ENCODE measurements at places on chromosomes 12 and 14.
A peak's percentile ranks its signal among the peaks of the same experiment; 100 is the strongest.

GRCh38 chr12:112130441-112130998 lies 5.2 kb downstream of the TRAFD1 start:
- no peak for DNase-seq

DNA sequence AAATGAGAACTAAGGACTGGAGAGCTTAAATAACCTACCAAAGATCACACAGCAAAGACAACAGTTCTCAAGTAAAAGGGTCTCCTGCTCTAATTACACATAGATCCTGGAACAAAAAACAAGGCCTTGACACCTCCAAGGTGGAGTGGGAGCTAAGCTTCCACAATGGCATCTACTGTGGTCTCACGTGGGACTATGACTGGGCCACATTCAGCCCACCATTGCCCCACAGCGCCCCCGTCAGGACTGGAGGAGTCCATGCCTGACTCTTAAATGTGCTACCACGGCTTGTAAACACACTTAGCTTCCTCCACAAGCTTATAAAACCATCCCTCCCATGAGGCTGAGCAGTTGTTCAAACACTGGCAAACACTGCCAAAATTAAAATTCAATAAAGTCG lies 88.5 kb downstream of the GCH1 start:
- DNase-seq: no peak

GRCh38 chr14:95508377-95508776 lies 8.1 kb downstream of the SYNE3 start:
- DNase-seq: no peak

GRCh38 chr12:56633468-56634241 lies 3.5 kb upstream of the BAZ2A start:
- no peak for DNase-seq

- DNase-seq: no peak
Observed at GRCh38 chr14:74596741-74597450, 15.1 kb downstream of the LTBP2 start.

- no peak for DNase-seq
Observed at GRCh38 chr12:125491553-125491952, 426.3 kb downstream of the AACS start.

GRCh38 chr12:132827763-132828703 lies 636 bp downstream of the GOLGA3 start:
- no peak for DNase-seq

DNA sequence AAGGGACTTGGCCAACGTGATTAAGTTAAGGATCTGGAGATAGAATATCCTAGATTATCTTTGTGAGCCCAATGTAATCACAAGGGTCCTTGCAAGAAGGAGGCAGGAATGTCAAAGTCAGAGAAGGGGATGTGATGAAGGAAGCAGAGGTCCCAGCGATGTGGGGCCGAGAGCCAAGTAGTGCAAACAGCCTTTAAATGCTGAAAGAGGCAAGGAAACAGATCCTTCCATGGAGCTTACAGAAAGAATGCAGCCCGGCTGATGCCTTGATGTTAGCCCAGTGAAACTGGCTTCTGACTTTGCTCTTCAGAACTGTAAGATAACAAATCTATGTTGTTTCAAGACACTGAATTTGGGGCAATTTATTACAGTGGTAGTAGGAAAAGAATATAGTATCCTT lies 74.9 kb downstream of the NEDD1 start:
- no peak for DNase-seq

DNA sequence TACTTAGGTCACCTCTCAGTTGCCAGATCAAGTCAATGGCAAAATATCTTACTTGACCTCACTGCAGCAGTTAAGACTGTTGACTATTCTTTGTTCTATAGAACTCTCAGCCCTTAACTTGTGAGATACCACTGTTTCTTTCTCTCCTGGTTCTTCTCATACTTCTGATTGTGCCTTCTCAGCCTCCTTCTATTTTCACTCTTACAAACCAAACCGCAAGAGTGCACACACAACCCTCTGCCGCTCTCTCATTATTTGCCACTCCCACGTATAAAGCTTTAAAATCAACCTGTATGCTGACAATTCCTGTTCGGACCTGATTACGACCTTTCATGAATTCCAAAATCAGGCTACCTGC lies 4.5 kb downstream of the E2F7 start:
- no peak for DNase-seq

GRCh38 chr14:79356040-79356439 lies 855.3 kb downstream of the DIO2 start:
- no peak for DNase-seq

GRCh38 chr12:54502485-54502884 lies 4.9 kb downstream of the NCKAP1L start:
- DNase-seq: no peak

DNA sequence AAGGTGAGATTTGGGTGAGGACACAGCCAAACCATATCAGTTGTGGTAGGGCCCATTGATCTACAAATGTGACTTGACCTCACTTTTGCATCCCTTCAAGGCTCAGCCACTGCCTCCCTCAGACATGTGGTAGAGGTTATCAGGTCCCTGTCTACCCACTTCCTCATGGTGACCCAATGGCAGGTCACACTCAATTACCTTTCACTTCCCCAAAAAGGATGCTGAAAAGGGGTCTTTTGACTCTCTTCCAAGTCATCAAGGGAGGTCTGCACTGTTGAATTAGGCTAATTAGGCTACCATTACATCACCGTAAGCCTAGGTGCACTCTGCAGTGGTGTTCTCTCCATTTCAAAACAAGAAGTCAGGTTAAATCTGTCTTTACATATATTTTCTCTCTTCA lies 22.6 kb upstream of the DRAM1 start:
- no peak for DNase-seq

GRCh38 chr14:99764222-99764706 lies 28.9 kb upstream of the EML1 start:
- DNase-seq: no peak

DNA sequence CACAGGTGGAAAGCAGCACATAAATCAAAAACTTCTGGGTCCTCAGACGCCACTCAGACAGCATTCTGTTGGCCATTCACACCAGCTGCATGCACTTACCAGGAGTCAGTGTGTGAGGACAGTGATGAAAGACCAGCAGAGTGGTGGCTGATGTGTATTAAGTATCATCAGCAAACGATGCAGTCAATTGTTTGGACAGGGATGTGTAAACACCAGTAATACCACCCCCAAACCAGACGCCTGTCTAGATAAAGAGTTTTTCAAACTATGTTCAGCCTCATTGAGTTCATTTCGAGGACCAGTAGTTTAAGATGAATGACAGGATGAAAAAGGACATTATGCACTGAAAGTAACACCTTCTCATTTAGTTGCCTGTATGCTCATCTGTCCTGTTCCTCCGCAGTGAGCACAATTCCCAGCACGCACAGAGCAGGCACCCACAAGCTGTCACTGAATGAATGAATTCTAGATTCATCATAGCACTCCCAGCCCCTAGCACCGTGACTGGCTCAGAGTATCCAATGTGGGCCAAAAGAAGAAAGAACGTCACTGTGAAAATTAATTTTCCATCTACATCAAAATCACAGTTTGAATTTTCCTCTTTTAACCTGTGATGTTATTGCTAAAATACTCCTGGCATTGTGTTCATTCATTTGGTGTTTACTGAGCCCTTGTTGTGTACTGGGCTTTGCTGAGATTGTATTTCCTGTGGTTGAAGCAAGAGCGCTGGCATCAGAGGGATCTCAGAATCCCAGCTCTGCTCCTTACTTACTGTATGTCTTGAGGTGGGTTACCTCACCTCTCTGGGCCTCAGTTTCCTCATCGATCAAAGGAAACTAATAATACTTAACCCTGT lies 124.8 kb upstream of the NOS1 start:
- peak; percentile 70 for DNase-seq

DNA sequence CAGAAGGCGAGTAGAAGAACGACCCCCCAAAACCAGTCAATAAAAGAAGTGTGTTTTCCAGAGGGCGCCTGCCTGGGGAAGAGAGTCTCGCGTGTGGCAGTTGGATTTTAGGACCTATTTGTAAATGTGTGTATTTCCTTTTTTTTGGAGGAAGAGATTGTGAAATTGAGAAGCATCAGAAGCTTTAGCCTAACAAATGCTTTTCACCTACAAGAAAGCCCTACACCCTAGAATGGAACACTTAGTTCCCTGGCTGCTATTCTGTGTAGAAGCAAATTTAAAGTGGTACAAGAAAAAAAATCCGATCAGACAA lies 1.3 kb downstream of the RCOR1 start:
- no peak for DNase-seq

GRCh38 chr12:107362960-107363359 lies 269.6 kb upstream of the CRY1 start:
- DNase-seq: no peak

- DNase-seq: no peak
Observed at GRCh38 chr12:93167841-93168492, 209.8 kb upstream of the NUDT4 start.

- peak; percentile 2 for DNase-seq
Observed at GRCh38 chr12:93741659-93742109, 64.5 kb downstream of the CRADD start.

GRCh38 chr12:49296034-49296835 lies 1.3 kb downstream of the PRPH start:
- DNase-seq: no peak

DNA sequence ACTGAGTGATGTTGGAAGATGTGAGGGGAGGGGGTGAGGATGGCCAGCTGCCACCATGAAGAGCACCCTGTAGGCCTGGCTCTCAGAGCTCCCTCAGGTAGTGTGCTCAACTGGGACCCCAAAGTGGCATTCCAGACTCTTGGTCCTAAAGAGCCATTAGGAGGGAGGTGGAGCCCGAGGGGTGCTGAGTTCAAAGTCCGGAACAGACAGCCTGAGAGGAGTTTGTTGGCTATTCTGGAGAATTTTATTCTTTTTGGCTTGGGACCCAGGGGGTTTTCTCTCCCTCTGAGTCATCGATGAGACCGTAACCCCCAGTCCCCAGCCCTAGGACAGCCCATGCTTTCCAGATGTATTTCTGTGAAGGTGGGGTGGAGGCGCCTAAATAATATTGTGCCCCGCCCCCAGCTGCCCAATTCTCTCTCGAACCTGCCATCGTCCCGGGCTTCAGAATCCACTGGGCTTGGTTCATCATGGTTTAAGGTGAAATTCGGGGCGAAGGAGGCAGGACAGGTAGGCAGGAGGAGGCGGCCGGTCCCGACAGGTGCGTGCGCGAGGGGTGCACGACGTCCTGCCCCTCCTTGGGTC lies 690 bp upstream of the RBP5 start:
- DNase-seq: no peak

GRCh38 chr14:104431351-104431928 lies 148.1 kb upstream of the C14orf180 start:
- no peak for DNase-seq

GRCh38 chr12:111451649-111452129 lies 46.0 kb downstream of the SH2B3 start:
- DNase-seq: no peak

GRCh38 chr14:54686219-54686870 lies 119.4 kb downstream of the SAMD4A start:
- DNase-seq: no peak

DNA sequence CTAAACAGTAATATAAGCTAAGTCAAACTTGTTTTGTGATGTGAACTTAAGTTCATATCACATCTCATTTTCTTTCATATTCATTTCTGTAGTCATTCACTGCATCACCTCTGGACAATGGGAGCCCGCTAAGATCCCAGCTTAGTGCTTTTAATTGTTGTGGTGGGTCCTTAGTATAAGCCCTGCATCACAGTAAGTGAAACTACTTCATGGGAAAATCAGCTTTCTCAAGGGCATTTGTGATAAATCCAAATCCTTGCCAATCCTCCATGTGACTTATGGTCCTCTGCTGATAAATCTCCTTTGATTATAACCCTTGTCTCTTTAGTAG lies 98.3 kb downstream of the PLEKHA5 start:
- DNase-seq: no peak

DNA sequence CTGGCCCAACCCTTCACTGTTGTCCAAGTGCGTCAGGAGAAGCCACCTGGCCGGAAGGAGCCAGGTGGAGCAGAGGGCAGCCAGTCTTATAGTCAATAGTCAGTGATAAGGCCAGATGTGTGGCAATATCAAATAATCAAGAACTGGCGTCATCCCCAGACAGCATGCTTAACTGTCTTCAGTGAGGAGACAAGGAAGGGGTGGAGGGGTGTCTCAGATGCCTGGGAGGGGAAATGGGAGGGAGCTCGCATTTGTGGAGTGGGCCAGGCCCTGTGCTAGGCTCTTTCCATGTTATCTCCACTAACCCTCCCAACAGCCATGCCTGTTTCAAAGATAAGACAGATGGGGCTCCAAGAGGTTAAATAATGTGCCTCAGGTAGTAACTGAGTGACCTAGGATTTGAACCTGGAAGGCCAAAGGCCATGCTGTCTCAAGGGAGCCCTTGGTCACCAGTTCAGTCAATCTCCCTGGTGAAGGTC lies 48.9 kb upstream of the FOS start:
- no peak for DNase-seq

- no peak for DNase-seq
Observed at GRCh38 chr12:44510510-44510909, 365.6 kb downstream of the NELL2 start.

DNA sequence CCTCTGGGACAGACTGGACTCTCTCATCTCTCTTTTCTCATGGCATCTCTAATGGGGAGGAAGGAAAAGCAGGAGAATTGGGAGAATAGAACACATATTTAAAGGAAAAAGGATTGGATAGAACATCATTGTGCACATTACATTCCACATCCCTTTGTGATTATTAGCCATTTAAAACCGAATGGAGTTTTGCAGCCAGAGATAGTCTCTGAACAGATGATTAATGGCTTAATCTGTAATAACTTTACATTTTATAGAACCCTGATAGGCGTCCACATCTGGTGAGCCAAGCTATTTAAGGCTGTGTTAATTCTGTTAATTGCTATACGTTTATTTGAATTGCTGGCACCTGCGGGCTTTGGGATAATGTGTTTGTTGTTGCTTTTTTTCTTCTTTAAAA lies 487.3 kb downstream of the NRXN3 start:
- no peak for DNase-seq

DNA sequence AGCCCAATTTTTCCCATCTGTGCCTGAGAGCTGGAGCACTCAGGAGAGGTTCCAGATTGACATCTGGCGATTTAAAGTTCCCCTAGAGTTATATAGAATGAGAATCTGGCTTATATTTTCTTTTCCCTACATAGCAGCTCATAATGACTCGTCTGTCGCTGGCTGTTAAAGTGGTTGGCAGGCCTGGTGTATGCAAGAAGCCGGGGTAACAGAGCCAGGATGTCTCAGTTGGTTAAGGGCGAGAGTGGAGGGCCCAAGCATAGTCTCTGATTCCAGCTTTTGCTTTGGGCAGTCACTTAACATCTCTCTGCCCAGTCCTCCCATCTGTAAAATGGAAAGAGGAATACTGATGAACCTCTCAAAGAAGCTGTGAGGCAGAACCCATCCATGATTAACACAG lies 751.6 kb downstream of the NOVA1 start:
- DNase-seq: no peak

- DNase-seq: no peak
Observed at GRCh38 chr12:93273834-93274564, 103.7 kb upstream of the NUDT4 start.

Measured in NCI-H1092 (cell line).